Peyer's patch (tissue), 4 donors: ENCODE measurements at places on chromosomes 16 and 17.

GRCh38 chr16:82481455-82481854 lies 145.3 kb upstream of the CDH13 start:
- DNase-seq: no peak

- no peak for DNase-seq
Measured at GRCh38 chr17:74972973-74973328, 392 bp upstream of the HID1 start.

DNA sequence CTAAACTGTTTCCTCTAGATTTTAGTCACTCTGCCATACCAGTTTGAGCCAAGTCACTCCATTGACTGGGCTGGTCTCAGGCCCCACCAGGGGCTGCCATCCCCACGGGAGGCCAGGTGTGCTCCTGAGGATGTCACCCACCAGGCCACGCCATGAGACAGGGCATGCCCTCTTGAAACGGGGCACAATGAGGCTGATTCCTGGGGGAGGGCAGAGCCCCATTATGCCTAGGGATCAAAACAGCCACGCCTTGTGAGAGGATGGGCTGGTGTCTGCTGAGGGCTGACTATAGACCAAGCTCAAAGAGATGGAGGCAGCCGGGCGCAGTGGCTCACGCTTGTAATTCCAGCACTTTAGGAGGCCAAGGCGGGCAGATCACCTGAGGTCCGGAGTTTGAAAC lies 21.5 kb downstream of the GINS2 start:
- DNase-seq: no peak

- DNase-seq: no peak
Measured at GRCh38 chr17:69246726-69247375, 18.2 kb upstream of the ABCA10 start.

DNA sequence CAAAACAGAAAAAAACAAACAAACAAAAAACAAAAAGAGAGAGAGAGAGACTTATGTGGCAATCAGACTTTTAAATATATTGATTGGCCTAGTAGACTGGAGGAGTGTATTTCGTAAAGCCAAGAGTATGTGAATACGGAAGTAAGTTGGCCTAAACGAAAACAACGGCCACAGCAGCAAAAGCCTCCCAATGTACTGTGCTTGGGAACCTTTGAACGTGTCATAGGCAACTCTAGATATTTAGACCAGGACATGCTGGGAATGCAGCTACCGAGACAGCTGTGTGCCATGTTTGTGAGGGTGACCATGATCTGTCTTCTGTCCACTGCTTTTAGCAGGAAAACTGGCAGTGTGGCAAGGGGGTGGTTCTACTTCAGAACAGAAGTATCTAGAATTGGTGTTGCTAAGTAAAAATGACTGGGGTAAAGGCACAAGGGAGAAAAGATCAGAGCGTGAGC lies 7.4 kb downstream of the MAF start:
- no peak for DNase-seq
